ENCODE measurements at places on chromosomes 16 and 17.

- DNase-seq, result no peak
Observed at GRCh38 chr17:81607431-81607830, 29.5 kb downstream of the NPLOC4 start.

DNA sequence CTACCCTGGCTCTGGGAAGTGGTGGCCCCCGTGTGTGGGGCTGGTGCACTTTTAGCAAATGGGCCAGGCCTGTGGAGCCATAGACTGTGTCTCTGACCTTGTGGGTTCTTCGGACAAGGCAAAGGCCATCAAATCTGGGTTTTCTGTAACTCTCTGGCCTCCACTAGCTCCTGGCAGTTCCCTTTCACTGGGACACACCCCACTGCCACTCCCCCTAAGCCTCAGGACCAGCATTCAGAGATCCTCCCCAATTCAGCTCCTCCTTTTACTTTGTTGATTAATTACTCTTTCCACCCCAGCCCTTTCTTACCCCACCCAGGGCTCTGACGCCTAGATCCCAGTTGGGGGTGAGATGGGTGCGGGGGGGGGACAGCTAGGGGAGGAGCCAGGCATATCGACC is 53.9 kb upstream of the IRX3 start:
- no peak for DNase-seq

DNA sequence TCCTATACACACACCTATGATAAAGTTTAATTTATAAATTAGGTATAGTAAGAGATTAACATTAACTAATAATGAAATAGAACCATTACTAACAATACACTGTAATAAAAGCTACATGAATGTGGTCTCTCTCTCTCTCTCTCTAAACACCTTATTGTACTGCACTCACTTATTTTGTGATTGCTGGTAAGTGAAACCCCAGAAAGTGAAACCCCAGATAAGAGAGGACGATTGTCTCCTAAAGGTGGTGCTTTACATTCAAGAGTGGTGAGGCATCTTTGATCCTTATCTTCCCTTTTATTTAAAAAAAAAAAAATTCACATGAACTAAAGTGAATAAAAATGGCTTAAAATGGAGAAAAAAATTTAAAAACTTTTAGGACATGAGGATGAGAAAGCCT is 80.1 kb upstream of the TRAP1 start:
- no peak for DNase-seq

GRCh38 chr16:89431158-89431584 is 59.2 kb downstream of the ANKRD11 start:
- DNase-seq, result no peak

DNA sequence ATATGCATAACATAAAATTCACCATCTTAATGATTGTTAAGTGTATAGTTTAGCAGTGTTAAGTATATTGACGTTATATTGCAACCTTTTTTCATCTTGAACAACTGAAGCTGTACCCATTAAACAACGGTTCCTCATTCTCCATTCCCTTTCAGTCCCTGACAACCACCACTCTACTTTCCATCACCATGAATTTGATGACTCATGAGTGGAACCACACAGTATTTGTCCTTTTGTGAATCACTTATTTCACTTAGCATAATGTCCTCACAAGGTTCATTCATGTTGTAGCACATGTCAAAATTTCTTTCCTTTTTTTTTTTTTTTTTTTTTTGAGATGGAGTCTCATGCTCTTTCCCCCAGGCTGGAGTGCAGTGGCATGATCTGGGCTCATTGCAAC is 46.0 kb downstream of the HOXB1 start:
- no peak for DNase-seq
